Cardiac septum (tissue), 1 donor: ENCODE measurements at places on chromosomes 5 and 9. TPM values are rescaled to one million over a fixed set of nuclear protein-coding genes. Genes with fewer than 3 reads are reported as not detected.

DNA sequence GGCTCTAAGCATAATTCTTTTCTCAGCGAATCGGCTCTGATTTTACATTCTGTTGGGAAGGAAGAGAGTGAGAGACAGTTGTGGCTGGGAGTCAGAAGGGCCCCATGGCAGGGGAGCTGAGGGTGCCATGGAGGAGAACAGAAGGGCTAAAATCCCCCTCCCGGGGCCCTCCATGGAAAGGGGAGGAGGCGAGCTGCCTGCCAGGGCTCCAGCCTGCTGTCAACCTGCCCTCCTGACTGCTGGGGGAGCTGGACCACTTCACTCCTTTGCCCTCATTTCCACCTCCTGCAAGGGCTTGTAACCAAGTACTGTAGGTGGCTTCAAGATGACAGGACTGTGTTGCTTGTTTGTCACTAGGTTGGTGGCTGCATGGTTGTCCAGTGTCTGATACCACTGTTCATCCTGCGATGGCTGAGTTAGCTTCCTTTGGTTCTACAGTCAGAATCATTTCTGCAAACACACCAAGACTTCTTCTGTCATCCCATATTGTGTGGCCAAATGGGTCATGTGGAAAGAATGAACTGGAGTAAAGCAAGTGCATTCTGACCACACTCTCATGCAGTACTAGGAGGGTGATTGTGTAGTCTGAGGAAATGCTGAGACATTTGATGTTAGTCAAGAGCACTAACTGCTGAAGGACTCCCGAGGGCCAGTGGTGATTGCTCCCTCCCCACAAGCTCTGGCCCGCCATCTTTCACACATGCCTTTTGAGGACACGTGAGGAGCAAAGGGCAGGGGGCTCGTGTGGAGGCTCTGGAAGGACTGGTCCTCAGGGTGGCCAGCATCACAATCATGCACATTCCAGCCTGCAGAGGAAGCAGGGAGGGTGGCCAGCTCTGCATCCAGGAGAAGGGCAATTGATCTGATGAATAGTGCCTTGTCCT lies 307.2 kb downstream of the GADD45G start:
- no peak for DNase-seq

- DNase-seq = no peak
These were observed 81.4 kb downstream of the C9orf152 start for GRCh38 chr9:110126499-110126941.

PCDHAC2 gene
- 0.67 TPM for total RNA-seq

UBE2QL1 gene
- total RNA-seq = 13.1 TPM

RAI14 gene
- 17.5 TPM for total RNA-seq

- DNase-seq = no peak
These were observed 67.0 kb upstream of the HAPLN1 start for GRCh38 chr5:83787631-83788030.

CARTPT gene
- not detected for total RNA-seq

GRCh38 chr9:69771775-69772418 lies 12.1 kb upstream of the PTAR1 start:
- no peak for DNase-seq

- no peak for DNase-seq
These were observed 175.4 kb downstream of the SLIT3 start for GRCh38 chr5:169125571-169125970.

GRCh38 chr9:112487799-112488340 lies 1.2 kb downstream of the KIAA1958 start:
- DNase-seq = no peak

DNA sequence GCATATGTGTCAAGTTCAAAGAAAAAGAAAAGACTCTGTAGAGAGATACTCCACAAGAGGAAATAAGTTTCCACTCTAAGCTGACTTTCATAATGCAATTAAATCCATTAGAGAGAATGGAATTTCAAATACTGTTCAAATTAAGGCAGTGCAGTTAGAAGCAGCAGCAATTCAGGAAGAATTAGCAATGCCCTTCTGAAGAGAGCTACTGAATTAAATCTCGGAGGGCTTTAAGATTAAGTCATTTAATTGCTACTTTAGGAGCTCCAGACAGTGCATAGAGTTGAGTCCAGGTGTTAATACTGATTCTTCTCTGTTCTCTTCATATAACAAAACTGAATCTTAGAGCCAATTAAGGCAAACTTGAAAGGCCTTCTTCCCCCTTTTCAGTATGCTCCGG lies 8.5 kb downstream of the CDH12 start:
- no peak for DNase-seq
